ENCODE measurements at places on chromosomes 3 and 15.

- no peak for DNase-seq
Measured at GRCh38 chr3:36814066-36814717, 49.8 kb upstream of the DCLK3 start.

GRCh38 chr3:182969277-182969676 is 11.1 kb downstream of the DCUN1D1 start:
- DNase-seq, result peak; percentile 50

GRCh38 chr3:173249457-173249856 is 108.4 kb upstream of the SPATA16 start:
- no peak for DNase-seq

DNA sequence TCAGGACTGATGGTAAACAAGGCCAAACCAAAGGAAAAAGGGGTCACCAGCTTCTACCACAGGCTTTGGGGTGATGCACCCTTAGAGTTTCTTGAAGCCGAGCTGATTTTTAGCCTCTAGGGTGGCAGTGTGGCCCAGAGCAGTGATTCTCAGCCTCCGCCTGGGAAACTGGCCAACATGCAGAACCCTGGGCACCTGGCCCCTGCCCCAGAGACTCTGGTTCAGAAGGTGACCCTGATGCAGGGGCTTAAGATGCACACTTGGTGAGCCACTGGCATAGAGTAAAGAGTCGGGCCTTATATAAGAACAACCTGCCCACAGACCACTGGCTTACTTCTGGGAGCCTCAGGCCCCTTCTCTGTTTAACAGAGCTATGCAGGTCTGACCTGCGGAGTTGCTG is 44.5 kb downstream of the SYNM start:
- no peak for DNase-seq

DNA sequence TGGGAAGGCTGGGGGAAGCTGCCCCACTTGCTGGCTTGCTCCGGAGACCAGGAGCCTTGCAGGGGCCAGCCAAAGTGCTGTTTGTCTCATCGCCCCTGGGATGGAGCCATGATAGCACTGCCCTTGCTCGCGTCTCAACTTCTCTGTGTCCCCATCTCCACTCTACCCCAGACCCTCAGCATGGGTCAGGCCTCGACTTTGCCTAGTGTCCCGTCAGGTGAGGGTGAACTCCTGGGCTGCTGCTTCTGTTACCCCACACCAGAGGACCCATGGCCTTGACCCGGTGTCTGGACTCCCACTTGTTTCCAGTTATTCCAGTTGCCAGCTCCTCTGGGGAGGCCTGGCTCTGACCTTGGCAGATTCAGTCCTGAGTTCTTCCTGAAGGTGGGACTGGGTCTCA is 36.5 kb upstream of the DUSP7 start:
- no peak for DNase-seq

DNA sequence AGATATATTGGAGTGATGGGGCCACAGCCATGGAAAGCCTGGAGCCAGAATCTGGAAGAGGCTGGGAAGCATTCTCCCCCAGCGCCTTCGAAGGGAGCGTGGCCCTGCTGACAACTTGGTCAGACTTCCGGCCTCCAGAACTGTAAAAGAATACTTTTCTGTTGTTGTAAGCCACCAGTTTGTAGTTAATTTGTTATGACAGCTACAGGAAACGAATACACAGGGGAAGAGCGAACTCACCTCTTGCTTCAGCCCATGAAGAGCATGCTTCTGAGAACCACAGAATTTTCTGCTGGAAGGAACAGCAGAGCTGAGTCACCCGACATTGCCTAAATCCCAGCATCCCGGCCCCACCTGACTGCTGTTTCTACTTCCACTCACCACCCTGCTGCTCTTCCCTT is 501.7 kb downstream of the SHQ1 start:
- DNase-seq, result peak; percentile 97

GRCh38 chr3:143158014-143158988 is 38.7 kb downstream of the CHST2 start:
- DNase-seq, result peak; percentile 21

GRCh38 chr3:97689111-97689510 is 75.4 kb upstream of the ARL6 start:
- no peak for DNase-seq

GRCh38 chr3:15858547-15859506 is 61.0 kb upstream of the ANKRD28 start:
- DNase-seq, result no peak

DNA sequence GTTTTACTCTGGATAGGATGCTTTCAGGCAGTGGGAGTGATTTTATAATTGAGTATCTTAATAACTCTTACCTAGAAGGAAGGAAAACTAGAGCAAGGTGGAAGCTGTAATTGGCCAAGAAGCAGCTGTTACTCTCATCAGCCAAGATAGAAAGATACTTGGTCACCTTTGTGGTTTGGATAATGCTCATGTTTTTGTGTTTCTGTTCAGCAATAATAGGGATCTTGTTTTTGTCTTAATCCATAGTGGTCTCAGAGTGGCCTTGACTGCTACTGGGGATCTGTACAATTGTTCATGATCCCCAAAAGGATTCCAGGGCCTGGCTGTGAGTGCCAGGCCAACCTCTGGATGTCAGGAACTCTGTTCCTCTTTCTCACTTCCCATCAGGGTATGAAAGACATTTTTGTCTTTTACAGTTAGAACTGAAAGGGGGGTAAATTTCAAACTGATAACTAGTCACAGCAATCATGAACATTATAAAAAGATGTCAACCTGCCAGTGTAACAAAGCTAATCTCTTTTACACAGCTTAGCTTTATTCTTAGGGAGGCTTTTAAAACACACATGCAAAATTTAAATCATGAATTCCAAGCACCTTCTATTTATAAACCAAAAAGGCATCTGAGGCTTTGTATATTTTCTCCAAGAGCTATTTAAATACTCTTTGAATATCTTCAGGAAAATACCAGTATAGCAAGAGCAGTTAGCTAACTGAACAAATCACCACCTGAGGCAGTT is 6.0 kb downstream of the UBL7 start:
- DNase-seq, result no peak

DNA sequence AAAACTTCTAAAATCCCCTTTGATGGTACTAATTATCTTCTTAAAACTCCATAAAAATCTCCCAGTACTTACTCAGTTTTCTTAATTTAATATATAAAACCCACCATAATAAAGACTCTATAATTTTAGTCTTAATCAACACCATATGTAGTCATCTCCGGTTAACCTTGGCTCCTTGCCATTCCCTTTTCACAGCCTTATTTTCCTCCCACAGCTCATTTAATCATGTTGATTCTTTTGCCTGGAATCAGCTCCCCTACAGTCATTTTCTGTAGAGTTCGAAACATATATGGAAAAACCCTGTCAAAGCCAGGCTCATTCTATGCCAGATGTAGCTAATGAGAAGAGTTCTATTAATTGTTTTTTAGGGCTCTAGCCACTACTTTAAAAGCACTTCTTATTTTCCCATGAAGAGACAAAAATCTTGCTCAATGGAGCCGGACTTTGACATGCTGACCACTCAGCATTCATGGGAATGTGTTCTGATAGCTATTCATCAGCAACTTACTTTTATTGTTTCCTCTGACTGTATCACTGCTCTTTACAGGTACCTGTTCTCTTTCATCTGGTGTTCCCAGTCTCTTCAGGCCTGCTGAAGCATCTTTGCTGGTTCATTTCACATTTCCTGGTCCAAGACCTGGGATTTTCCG is 573.4 kb downstream of the NAALADL2 start:
- peak; percentile 50 for DNase-seq

DNA sequence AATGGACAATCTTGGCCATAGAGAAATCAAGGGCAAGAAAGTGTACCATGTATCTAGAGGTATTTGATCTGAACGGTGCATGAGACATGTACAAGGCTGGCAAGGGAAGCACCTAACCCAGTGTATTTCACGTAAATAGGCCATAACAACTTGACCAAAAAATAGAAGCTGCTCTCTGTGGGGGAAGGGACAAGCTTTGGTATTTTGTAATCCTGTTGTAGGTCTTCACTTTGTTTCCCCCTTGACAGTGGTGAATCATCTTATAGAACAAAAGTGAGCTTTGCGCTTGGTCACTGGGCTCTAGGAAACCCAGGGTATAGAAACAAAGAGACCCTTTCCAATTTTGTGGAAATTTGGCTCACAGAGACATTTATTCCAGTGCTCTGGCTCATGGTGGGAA is 21.0 kb downstream of the LARS2 start:
- DNase-seq, result no peak

DNA sequence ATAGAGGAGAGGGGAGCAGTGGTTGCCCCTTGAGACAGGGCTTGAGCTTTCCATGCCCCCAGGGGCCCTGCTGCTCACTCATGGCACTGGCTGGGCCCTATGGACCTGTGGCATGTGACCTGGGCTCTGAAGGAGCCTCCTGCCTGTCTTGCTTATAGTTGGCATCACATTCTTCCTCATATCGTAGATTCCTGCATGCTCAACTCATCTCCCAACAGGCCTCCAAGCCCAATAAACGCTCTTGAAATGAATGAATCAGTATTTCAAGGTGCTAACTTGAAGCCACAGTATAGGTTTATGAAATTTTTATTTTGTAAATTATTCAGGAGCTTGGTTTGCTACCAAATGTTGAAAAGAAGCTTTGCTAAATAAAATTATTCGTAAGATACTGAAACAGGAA is 93.3 kb upstream of the SLC7A14 start:
- no peak for DNase-seq

DNA sequence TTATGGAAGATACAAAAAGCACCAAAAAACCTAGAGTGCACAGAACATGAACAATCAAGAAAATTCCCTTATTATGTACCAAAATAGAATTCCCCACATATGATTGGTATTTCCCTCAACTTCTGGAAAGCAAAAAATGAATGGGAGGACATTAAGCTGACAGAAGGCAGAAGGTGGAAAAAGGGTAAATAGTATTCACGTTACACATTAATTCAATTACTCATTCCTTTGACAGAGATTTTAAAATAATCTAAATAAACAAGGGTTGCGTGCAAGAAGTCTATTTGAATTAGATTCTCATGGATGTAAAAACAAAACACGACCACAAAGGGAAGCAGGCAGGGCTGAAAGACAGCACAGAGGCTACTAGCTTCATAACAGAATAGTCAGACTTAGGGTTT is 260.5 kb upstream of the ZPLD1 start:
- no peak for DNase-seq

DNA sequence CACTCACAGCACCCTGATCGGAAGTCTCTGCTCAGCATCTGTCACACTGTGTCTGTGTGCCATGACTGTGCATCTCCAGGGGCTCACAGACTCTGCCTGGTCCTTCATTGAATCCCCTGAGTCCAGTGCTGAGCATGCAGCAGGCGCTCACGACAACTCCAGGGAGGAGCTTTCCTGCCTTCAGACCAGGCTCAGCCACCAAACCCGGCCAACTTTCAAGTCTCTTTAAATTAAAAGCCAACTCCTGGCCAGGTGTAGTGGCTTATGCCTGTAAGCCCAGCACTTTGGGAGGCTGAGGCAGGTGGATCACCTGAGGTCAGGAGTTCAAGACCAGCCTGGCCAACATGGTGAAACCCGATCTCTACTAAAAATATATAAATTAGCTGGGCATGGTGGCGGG is 24.2 kb downstream of the GRAMD2A start:
- DNase-seq, result no peak

- peak; percentile 16 for DNase-seq
Measured at GRCh38 chr3:85652360-85652759, 693.6 kb downstream of the CADM2 start.
